H54 (cell line): ENCODE measurements at places on chromosomes 1 and 21.

GRCh38 chr1:184075055-184076029 lies 23.8 kb downstream of the TSEN15 start:
- no peak for DNase-seq

DNA sequence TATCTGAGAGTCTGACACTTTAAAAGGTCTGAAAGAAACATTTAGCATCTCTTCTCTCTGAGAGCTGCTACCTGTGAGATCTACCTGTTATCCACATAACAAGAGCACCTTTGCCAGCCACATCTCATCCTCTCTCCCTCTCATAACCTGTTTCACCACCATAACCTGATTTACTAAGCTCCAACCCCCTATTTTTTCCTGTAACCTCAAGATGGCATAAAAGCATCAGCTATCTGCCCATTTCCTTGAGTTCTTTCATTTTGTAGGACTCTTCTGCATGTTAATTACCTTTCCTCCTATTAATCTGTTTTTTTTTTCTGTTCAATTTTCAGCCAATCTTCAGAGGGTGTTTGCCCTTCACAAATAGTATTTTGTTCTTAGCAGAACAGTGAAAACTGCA lies 136.5 kb upstream of the KCNK1 start:
- DNase-seq, result no peak

- no peak for DNase-seq
Observed at GRCh38 chr21:45552696-45553391, 10.6 kb upstream of the SLC19A1 start.

DNA sequence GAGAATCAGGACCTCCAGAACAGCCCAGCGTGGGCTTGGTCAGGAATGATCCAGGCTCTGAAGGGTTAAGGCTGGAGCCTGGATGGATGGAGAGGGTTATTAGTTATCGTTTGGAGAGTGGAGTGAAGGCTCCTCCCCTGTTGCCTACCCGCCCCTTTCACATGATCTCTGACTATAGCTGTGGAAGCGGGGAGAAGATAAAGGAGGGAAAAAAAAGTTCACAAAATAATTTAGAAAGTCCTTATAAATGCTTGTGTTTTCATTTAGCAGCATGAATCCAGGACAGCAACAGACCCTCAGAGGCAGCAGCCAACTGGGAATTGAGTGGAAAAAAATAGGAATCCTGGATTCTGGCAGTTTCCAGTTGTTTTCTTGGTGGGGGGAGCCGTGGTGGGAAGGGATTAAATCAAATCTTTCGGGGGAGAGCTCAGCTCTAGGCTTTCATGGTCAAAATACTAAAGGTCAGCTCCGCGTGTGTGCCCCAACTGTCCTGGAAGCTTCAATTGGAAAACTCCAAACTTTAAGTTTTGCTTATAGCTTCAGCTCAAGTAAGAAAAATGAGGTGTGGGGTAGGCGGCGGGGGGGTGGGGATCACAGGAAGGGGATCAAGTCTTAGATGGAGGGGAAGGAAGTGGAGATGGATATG lies 595 bp upstream of the DDR2 start:
- peak; percentile 31 for DNase-seq

DNA sequence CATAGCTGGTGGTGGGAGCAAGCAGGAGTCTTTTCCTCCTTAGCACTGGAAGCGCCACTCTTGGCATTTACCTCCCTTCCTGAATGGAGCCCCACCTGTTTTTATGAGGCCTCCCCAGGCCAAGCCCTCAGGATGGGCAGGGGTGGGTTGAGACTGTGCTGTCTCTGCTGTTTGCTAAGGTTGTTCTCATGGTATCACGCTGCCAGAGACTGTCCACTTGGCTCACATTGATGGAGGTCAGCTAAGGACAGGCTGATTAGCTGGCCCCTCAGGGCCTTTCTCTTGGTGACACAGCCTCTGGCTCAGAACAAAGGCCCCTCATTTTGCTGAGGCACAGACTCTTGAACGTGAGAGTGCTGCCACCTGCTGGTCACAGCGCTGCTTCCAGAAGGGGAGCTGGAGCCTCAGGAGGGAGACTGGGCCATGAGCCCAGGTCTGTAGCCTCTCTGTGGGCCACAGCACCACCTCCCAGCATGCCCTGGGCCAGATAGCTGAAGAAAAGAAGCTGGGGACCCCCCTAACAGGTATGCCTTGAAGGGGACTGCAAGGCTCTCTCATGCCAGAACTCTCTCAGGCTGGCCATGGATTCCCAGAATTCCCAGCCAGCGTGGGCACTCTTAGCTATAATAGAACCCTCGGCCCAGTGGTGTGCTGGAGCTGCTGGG lies 85.6 kb downstream of the CD58 start:
- peak; percentile 63 for DNase-seq

DNA sequence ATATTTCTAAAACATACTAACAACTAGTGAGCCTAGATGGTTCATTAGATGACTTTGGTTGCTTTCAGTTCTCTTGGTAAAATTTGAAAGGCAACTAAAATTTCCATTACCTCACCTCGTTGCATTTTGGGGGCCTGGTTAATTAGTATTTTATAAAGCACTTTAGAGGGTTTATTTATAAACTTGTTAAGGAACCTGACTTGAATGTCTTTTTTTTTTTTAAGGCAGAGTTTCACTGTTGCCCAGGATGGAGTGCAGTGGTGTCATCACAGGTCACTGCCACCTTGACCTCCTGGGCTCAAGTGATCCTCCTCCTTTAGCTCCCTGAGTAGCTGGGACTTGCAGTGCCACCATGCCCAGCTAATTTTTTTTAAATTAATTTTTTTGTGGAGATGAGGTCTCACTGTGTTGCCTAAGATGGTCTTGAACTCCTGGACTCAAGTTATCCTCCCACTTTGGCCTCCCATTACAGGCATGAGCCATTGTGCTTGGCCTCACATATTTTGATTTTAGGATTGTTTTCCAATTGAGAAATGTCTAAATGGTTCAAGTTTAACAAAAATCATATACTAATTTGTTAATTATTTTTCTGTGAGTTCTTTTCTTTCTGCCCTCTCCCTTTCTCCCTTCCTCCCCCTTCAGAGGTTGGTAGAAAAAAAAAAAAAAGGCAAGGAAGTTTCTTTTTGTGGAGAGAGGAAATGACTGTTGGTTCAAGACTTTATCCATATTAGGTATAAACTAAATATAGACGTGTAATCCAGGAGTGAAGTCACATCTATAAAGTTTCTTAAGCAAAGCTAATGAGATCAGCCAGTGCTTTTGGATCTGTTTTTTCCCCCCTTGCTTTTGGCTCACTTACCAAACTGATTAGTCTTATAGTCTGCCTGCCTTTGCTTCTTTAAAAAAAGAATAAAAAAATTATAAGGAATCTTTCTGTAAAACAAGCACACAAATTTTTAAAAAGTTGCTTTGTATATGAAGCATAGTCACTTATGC lies 24.7 kb downstream of the CLIC4 start:
- DNase-seq, result no peak

DNA sequence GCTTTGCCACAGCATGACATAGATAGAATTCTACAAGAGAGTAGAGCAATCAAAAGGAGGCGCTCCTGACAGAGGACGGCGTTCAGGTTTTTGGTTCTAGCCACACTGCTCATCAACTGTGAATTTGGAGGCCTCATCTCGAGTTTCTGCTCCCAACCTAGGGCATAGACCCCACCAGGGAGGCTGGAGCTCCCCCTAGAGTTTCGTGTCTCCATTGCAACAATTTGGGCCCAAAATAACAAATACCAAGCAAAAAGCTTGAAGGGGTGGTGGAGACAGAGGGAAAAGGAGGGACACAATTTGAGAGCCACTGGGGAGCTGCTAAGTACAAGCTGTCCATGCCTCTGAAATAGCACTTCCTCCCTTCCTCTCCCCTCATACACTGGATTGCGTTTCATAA lies 297.0 kb downstream of the GPATCH2 start:
- peak; percentile 23 for DNase-seq

GRCh38 chr1:30366199-30366598 lies 357.2 kb downstream of the MATN1 start:
- DNase-seq, result no peak

DNA sequence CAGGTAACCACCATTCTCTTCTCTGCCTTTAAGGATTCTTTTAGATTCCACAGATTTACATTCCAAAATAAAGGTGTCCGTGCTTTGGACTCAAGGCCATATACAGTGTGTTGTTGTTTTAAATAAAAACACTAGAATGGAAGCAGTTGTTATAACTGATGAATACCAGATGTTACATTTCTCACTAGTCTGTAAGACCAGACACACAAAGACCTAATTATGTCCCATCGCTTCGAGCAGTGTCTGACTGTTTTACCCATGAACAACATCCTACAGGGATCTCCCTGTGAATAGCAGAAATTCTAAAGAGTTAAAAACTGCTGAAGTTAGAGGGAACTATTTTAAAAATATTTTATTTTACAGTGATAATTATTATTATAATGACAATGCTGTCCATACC lies 574.7 kb upstream of the ZP4 start:
- DNase-seq, result no peak

DNA sequence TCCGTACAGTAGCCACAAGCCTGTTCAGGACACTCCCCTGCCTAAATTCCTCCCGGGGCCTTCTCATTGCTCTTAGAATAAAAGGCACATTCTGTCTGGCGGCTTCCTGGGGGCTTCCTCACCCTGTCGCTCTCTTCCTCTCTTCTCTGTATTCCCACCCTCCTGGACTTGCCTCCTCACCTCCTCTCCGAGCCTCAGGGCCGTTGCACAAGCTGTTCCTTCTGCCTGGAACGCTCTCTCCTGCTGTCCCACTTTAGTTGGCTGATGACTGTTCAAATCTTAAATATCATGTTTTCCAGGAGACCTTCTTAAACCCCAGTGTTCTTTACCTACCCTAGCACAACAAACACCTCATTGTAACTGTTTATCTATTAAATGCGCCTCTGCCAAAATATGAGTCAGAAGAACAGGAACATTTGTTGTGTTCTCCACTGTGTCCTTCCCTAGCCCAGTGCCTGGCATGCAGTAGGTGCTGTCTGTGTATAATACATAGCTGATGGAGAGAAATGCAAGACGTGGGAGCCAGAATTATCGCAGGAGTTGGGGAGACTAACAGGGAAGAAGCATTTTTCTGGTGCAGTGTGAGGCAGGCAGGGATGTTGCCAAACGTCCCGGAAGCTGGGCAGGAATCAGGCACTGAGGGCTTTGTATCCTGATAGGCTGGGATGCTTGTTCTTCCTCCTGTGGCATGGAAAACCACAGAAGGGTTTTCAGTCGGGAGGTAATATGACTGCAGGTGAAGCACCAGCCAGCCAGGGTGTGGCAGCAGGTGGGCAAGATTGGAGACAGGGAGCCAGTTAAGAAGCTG lies 24.1 kb upstream of the THRAP3 start:
- DNase-seq, result no peak

- no peak for DNase-seq
Observed at GRCh38 chr1:24089743-24090555, 22.0 kb downstream of the MYOM3 start.

- no peak for DNase-seq
Observed at GRCh38 chr1:71785450-71785849, 496.9 kb downstream of the NEGR1 start.

- no peak for DNase-seq
Observed at GRCh38 chr1:70003211-70003908, 202.0 kb downstream of the LRRC40 start.

DNA sequence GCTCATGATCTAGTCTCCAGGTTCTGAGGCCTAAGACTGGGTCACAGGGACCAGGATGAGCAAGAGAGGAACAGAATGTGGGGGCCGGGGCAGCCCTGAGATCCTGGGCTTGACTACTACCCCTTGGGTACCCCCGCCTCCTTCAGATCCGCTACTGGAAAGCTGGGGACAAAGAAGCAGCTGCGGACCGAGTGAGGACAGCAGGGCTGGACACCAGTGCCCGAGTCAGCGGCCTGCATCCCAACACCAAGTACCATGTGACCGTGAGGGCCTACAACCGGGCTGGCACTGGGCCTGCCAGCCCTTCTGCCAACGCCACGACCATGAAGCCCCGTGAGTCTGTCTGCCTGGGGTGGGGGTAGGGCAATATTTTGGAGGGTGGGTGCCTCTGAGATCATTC lies 12.5 kb downstream of the TMEM81 start:
- no peak for DNase-seq

DNA sequence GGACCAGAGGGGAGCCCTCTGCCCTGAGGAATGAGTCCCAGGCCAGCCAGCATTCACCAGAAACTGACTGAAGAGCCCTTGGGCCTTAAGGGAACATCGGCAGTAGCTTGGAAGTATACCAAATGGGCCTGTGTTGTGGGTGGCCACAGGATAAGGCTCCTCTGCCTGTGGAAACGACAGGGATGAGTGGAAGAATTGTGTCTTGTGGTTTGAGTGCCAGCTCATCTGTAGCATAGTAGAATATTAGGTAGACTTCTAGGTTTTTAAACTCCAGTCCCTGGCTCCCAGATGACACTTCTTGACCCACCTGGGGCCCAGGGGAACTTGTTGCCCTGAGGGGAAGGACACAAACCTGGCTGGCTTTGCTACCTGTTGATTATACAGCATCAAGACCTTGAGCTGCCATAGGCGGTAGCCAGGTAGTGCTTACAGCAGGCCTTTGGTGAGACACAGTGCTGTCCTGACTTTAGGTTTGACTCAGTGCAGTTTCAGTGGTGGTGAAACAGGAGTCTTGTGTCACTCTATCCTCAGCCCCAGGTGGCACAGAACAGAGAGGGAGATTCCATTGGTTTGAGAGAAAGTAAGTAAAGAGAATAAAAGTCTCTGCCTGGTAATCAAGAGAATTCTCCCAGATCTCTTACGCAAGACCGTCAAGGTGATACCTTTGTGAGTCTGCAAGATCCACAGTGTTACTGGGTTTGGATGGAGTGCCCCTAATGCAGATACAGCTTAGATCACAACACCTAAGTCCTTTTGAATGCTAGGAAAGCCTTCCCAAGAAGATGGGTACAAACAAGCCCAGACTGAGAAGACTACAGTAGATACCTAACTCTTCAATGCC lies 50.2 kb downstream of the RABGAP1L start:
- no peak for DNase-seq

DNA sequence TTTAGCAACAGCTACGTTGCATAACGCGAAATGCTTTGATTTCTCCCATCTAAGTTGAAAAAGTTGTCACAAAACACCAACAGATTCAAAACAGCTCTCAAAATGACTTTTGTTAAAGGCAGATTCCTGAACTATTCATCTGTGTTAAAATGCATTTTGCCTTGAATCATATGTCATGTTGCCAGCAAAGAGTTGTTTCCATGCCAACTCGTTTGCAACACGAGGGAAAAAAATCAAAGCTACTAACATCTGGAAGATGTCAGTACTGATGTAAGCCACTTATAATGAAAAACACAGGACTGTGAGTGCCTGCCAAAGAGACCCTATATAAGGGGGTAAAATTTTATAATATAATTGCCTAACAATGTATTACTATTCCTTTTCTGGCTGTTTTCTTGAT lies 182.7 kb upstream of the PTBP2 start:
- no peak for DNase-seq

GRCh38 chr21:28769683-28770082 lies 223.0 kb downstream of the LTN1 start:
- no peak for DNase-seq

- DNase-seq, result no peak
Observed at GRCh38 chr1:219472596-219472995, 140.3 kb downstream of the ZC3H11B start.

GRCh38 chr1:214927796-214928195 lies 154.7 kb upstream of the KCNK2 start:
- no peak for DNase-seq

- no peak for DNase-seq
Observed at GRCh38 chr1:31985430-31985829, 28.2 kb upstream of the KHDRBS1 start.

- no peak for DNase-seq
Observed at GRCh38 chr1:9630331-9631111, 21.0 kb upstream of the PIK3CD start.

GRCh38 chr1:10699470-10699835 lies 97.0 kb downstream of the CASZ1 start:
- no peak for DNase-seq
